Cerebellar nuclear complex (tissue), 1 donor: ENCODE measurements at places on chromosomes 3 and 15.

DNA sequence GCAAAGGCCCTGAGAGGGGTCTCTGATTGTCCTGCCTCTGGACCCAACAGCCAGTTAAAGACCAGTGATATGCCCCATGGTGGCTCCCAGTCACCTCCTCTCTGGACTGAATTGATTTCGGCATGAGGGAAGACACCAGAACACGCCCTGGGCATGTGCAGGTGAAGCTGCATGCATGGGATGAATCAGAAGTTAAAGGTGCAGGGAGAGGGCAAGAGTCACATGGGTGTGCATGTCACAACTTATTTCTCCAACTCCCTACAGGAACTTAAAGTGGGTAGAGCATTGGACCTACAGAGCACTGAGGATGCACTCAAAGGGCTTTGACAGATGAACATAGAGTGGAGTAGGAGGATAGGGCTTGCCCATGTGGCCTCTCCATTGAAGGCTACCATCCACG is 16.9 kb upstream of the RHCG start:
- DNase-seq = no peak

GRCh38 chr3:144859161-144859560 is 887.5 kb downstream of the DIPK2A start:
- no peak for DNase-seq

DNA sequence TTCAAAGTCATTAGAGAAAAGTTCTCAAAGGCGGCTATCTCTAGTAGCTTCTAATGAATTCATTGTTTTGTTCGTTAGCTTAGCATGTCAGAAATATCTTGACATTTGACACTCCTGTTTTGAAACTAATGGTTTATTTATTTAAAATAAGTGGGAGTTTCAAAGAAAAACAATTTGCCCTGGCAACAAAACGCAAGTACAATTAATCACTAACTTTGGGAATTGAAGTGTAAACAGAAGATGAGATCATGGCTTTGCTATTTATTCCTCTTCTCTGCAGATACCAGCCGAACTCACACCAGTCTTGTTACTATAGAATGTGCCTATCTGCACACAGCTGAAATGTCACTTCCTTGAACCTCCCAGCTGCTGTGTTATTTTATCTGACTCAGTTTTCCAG is 27.5 kb downstream of the MASP1 start:
- DNase-seq = no peak

GRCh38 chr15:52518487-52519371 is 10.0 kb downstream of the MYO5A start:
- no peak for DNase-seq

- DNase-seq = no peak
Measured at GRCh38 chr3:5499404-5499803, 311.9 kb downstream of the EDEM1 start.

DNA sequence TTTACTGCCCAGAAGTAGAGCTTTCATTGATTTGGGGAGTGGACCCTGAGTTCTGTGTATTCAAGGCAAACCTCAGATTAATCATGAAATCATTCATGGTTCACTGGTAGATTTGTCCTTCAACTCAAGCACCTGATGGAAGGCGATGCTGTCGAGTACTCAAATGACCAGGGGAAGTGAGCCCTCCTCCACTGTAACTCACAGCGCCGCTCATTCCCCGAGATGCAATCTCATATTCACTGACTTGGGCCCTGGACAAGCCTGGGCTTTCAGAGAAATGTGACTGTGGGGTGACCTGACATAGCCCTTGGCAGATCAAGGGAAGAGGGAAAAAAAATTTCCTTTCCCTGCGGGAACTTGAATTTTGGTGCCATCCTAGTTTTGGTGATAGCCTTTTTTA is 156.7 kb upstream of the BHLHE40 start:
- no peak for DNase-seq

GRCh38 chr3:171250444-171250843 is 209.8 kb downstream of the TNIK start:
- no peak for DNase-seq

GRCh38 chr15:98771541-98771940 is 123.2 kb downstream of the IGF1R start:
- no peak for DNase-seq

GRCh38 chr3:24351779-24352469 is 142.7 kb downstream of the THRB start:
- DNase-seq = no peak
